ENCODE measurements at places on chromosomes 5 and 9.

DNA sequence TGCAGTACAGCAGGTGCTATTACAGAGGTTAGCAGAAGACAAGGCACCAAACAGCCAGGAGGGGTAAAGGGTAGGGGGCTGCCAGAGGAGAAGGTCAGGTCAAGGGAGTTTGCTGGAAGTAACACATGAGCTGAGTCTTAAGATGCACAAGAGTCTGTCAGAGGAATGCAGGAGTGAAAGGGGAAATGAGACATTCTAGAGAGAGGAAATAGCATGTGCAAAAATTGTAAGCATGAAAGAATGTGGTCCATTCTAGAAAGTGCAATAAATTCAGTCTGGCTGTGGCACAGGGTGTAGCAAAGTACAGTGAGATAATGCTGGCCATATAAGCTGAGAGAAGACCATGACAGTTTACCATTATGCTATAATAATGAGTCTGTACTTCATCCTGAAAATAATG is 6.6 kb downstream of the GOLGA1 start:
- no peak for DNase-seq

GRCh38 chr9:87606841-87607521 is 109.3 kb downstream of the DAPK1 start:
- DNase-seq = no peak

- no peak for DNase-seq
Measured at GRCh38 chr5:178530526-178530925, 59.7 kb downstream of the COL23A1 start.

DNA sequence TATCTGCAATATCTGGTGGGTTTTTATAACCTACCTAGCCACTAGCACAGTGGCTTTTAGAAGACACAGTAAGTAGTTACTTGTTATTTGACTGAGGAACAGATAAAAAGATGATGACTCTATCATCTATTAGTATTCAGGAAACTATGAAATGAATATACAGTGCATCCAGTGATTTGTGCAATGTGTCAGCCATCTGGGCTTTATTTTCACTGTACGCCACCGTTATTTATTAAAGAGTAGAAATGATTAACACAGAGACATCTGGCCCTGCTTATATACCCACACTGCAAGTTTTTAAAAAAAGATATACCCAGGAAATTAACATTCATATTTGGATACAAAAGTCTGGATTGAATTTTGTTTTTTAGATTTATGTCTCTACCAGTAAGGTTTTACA is 408.4 kb downstream of the PDE4D start:
- DNase-seq = no peak

DNA sequence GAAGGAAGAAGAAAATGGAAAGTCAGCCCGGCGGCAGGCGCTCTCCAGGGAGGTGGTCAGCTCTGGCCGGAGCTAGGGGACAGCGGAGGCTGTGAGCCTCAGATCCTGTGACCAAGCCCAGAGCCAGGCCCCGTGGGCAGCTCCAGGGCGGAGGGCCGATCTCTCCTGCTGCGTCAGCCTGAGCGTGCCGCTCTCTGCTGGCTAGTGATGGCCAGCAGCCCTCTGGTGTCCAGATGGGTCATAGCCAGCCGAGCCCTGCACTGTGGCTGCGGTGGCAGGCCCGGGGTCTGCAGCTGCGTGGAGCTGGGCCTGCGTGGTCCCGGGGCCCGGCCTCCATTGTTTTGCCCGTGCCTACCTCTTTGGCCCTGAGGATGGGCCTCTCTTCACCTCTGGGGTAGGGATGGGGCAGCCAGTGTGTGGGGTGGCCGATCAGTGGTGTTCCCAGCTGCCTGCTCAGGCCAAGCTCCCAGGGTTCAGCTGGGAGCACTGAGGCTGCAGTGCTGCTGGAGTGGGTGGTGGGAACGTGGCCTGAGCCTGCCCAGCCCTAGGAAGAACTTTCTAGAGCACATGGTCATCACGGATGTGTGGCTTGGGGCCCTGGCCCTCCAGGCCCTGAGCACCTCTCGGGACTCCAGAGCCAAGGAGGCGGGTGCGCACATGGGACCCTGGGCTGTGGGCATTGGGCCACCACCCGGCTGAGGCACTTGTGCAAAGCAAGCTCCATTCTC is 17.1 kb upstream of the NRARP start:
- no peak for DNase-seq

DNA sequence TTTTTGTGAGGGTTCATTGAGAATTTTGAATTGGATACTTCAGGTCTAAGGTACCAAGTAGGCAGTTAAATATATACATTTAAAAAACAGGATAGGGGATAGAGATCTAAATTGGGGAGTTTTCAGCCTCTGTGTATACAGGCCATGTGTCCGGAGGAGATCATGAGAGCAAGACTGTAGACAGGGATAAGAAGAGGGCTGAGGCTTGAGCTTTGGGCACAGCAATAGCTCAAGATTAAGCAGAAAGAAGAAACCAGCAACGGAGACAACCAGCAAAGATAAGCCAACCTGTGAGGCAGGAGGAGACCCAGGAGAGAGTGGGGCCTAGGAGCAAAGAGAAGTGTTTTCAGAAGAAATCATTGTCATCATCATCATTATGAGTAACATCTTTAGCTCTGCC is 258.4 kb downstream of the GRIA1 start:
- no peak for DNase-seq

DNA sequence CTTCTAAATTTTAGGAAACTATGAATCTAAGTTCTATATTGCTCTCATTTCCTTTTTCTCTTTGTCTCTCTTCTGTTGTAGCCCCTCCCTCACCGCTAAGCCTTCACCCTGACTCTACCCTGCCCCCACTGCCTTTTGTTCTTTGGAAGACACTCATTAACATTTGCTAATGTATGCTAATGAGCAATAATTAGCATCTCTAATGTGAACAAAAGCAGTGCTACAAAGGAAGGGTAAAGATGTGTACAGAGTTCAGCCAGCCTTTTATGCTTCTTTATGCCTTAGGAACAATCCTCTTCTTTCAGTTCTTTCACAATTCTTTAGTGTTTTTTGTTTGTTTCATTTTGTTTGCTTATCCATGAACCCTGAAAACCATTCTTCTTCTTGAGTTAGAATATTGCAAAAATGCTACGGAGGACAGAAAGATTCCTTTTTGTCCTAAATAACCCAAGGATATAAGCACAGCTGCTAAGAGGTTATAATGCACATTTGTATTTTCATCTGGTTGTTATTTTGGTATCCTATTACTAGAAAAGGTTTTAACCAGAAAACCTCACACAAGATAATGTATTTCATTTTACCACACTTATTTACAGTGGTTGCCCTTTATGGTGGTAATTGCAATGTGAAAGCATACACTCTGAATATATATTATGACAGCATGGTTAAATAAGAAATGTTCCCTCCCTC is 159.3 kb downstream of the TMC1 start:
- no peak for DNase-seq

GRCh38 chr5:143290125-143290524 is 113.4 kb downstream of the NR3C1 start:
- DNase-seq = no peak

GRCh38 chr5:9545992-9546851 is at the start of gene SEMA5A:
SEMA5A (minus strand) TSS chr5:9546075; CDS start chr5:9379946, 166,129 bp downstream.
- peak; percentile 30 for DNase-seq

- DNase-seq = no peak
Measured at GRCh38 chr9:136237486-136238341, 7.9 kb downstream of the QSOX2 start.

GRCh38 chr5:90853750-90854149 is 295.2 kb downstream of the ADGRV1 start:
- DNase-seq = no peak

DNA sequence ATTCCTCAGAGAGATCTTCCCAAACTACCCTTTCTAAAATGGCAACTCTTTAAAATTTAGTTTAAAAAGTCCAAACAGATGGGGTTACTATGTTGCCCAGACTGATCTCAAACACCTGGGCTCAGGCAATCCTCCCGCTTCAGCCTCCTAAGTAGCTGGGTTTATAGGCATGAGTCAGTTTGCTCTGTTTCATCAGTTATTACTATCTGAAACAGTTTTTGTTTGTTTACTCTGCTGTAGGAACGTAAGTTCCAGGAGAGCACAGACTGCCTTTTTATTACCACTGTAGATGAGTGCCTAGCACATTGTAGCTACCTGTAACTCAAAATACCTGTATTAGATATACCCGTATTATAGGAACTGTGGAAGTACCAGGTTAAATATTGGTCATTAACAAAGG is 89.4 kb downstream of the UHRF2 start:
- no peak for DNase-seq

DNA sequence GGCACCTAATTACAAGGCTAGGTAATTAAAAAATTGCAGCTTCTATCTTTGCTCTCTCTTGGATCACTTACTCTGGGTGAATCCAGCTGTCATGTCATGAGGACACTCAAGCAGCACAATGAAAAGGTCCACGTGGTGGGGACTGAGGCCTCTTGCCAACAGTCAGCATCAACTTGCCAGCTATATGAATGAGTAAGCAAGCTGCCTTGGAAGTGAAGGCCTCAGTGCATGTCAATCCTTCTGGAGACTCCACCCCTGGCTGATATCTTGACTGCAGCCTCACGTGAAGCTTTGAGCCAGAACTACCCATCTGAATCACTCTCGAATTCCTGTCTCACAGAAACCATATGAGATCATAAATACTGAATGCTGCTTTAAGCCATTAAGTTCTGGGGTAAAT is 140.5 kb downstream of the SNX18 start:
- no peak for DNase-seq

DNA sequence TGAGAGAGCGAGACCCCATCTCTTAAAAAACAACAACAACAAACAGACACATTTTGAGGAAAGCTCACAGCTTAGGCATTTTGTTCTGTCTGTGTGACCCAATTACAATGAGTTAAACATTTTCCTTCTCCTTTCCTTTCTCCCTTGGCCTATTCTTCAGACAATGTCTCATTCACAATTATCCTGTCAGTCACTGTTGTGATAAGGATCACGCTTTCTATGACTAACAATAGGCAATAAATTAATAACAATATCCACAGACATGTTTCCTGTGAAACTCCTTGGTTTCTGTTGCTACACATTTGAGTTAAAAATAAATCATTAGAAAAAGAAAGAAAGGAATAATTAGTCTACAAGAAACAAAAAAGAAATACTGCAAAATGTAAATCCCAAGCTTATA is 19.8 kb upstream of the CARTPT start:
- no peak for DNase-seq

- no peak for DNase-seq
Measured at GRCh38 chr9:116008278-116008677, 145.3 kb upstream of the PAPPA start.

- DNase-seq = no peak
Measured at GRCh38 chr5:155532621-155533311, 519.2 kb downstream of the KIF4B start.

All from CD4-positive, alpha-beta T cell (primary cell).